ENCODE measurements at places on chromosomes 4 and X.
A peak's percentile ranks its signal among the peaks of the same experiment; 100 is the strongest.

- no peak for DNase-seq
Observed at GRCh38 chr4:178632415-178632814, 1190.2 kb upstream of the AGA start.

GRCh38 chr4:112650332-112650731, 13.4 kb downstream of the LARP7 start:
- no peak for DNase-seq

- DNase-seq, result peak; percentile 56
Observed at GRCh38 chrX:1139185-1139500, 73.3 kb downstream of the CRLF2 start.

DNA sequence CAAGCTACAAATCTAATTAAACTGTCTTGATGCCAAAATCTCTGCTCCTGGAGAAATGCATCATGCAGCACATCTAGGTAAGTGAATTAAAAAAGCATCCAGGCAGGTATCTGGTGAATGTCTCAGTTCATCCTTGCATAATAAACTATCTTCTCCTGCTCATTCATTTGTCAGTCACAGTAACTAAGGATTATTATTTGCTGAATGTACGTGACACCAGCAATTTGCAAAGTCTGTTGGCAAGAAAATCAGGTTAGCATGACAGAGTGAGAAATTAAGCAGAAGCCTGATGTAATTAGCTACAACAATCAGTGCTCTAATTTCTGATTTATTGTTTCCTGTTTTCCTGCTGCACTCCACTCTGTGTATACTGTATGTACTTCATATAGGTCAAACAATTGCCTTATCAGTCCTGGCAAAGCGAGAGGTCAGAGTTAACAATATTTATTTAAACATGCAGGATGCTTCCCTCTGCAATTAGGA, 213.6 kb downstream of the FBXO8 start:
- DNase-seq, result no peak

GRCh38 chr4:188879598-188879997, 740.4 kb downstream of the TRIML1 start:
- DNase-seq, result no peak

DNA sequence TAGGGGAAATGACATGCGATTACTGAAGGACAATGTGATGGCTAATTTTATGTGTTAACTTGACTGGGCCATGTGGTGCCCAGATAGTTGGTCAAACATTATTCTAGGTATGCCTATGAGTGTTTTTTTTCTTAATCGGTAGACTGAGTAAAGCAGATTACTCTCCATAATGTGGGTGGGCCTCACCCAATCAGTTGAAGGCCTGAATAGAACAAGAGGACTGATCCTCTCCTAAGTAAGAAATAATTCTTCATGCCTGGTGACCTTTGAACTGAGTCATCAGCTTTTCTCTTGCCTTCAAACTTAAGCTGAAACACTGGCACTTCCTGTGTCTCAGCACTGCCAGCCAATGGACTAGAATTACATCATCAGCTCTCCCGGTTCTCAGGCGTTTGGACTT, 164.0 kb upstream of the FGF13 start:
- DNase-seq, result no peak

DNA sequence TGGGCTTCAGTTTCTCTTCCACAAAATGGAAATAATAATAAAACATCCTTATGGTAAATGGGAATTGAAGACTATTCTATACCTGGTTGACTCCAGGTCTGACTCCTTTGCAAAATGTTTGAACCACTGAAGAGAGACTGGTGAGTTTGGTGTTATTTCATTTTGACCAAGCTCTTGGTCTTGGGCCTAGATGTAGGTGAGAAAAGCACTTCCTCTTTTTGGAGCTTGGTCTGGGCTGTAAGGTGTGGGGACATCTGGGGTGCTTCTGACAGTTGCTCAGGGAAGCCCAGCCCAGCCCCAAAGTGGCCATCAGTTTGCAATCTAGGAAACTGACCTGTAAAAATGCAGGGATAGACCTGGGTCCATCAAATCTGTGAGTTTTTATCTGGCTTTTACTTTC, 26.8 kb upstream of the SOD3 start:
- no peak for DNase-seq

- DNase-seq, result no peak
Observed at GRCh38 chr4:155885666-155886065, 17.8 kb upstream of the TDO2 start.

- no peak for DNase-seq
Observed at GRCh38 chr4:40331101-40331745, 3.9 kb upstream of the CHRNA9 start.

- DNase-seq, result no peak
Observed at GRCh38 chrX:47991263-47992094, 12.3 kb downstream of the ZNF182 start.
